ENCODE measurements at places on chromosomes 3 and 15.
A peak's percentile ranks its signal among the peaks of the same experiment; 100 is the strongest.

- no peak for DNase-seq
These were observed 880 bp downstream of the NISCH start for GRCh38 chr3:52456169-52456799.

DNA sequence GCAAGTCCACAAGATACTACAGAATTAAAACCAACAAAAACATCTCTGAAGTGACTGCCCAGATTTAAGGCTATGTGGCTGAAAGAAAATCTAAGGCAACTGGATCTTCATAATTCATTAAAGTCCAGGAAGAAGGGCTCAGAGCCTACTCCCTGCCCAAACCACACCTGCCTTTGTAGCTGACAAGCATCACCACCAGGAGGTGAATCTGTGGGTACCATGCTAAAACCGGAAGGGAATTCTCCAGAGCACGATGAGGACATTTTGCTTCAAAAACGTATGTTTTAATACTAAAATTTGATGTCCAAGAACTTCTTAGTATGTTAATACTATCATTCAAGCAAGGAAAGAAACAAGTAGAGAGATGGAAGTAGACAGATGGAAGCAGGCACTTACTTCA lies 495.9 kb upstream of the NECTIN3 start:
- no peak for DNase-seq

DNA sequence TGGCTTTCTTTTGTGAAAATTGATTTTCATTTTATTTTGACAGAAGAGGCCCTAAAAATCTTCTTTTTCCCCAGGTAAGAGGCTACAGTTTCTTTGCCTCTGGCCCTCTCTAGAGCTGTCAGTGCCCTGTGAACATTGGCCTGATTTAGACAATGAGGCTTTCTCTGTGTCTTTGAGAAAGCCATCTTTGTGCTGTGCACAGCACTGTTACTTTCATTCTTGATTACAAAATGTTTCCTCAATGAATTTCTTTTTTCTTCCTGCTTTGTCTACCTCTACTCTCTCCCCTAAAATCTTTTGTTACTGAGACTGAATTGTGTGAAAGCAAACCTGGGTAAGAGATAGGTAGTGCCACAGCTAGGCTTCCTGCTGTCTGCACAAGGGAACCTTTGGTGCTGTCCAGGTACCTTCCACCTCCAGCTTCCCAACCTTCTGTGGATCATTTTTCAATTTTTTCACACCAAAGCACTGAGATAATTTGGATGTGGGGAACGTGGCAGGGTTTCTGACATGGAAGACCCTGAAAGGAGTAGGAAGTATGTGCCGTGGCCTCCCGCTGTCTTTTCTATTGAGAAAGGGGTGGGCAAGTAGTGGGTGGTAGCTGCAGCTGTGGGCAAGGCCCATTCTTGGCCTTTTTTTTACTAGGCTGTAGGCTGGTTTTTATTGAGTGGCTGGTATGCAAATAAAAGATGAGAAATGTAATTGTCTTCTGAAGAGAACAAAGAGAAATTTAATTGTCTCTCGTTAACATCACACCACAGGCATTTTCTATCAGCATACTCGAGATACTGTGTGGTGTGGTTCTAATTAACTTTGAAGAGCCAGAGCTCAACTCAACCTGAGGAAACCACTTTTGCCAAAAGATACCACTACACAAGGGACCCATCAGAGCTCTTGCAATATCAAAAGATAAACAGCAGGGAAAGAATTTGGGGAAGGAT lies 21.0 kb downstream of the RAB8B start:
- DNase-seq: no peak

DNA sequence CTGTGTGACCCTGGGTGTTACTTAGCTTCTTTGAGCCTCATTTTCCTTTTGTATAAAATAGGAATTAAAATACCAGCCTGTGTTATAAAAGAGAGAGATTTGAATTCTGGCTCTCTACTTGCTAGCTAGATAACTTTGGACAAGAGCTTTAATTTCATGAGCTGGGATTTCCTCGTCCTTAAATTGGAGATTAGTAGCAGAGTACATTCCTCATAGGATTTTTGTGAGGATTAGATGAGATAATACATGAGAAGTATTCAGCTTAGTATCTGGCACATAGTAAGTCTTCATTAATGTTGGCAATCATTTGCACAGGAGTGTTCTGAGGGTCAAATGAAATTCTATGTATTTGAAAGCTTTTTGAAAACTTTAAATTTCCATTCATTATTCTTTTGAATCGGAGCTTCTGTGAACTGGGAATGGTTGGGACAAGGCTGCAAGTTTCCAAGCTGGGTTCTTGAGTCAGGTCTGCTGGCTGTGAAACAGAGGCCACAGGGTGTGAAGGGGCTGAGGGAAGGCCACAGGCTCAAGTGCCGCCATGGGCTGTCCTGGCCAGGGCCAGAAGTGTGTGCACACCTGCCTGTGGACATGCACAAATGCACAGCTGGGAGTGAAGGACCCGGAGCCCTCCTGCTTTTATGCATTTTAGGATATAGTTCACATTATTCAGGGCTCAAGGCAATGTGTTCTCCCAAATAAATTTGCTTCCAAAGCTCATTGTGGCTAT lies 17.2 kb downstream of the ALPK3 start:
- no peak for DNase-seq

DNA sequence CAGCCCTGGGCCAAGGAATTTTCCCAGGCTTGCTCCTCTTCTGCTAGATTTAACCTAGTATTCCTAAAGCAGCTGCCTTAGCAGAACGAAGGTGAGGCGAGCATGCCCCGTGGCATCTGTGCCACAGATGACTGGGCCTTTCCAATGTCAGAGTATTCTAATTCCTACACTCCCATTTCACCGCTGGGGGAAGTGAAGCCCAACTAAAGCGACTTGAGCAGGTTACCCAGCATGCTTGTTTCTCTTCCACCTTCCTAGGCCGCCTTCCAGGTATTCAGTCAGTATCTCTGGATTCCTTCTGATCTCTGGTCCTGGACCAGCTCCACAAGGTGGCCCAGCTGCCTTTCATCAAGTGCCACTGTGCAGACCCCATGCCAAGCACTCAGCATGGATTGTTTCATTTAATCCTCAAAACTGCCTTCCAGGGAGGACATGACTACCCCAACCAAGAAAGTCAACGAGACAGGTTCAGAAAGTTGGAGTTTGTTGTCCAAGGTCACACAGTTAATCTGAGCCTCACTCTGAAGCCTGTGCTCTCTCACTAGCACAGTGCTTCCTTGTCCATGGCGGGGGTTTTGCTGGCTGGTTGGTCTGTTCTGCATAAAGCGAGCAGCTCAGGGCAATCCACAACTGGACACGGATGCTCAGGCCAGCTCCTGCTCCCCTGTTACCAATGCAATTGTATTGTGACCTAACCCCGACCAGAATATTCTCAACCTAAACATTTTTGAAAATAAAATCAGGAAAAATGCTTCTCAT lies 15.1 kb downstream of the MYO5C start:
- DNase-seq: no peak

GRCh38 chr3:43363621-43364266 lies 77.4 kb downstream of the SNRK start:
- DNase-seq: no peak

- DNase-seq: no peak
These were observed 16.6 kb upstream of the SEC13 start for GRCh38 chr3:10337323-10338163.

DNA sequence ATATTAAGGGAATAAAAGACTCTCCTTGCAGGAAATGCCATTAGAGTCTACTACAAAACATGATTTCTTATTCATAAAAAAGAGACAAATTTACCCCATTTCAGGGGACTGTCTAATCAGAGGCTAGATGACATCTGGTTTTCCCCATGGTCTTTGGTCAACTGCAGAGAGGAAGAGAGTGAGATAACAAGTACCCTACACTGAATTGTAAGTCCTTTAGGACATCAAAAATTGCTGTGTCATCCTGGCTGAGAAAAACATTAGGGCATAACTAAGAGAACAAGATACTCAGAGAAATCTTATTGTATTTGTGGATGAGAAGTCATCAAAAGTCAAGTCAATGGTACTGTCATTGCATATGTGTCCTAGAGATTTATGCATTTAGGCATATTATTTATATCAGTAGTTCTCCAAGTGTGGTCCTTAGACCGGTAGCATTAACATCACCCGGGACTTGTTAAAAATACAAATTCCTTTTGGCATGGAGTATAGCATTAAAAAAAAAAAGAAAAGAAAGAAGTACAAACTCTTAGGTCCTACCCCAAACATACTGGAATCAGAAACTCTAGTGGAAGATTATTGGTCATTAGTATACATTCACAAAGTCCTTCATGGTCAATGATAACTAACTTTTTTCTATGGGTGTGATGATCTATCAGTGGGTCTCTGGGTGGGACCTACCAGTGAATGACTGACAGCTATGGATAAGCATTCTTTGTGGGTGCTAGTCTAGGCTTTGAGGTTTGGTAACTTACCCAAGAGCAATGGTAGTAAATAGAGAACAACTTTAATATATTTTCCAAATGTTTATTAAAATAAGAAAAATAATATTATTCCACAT lies 29.0 kb upstream of the TBC1D5 start:
- no peak for DNase-seq

DNA sequence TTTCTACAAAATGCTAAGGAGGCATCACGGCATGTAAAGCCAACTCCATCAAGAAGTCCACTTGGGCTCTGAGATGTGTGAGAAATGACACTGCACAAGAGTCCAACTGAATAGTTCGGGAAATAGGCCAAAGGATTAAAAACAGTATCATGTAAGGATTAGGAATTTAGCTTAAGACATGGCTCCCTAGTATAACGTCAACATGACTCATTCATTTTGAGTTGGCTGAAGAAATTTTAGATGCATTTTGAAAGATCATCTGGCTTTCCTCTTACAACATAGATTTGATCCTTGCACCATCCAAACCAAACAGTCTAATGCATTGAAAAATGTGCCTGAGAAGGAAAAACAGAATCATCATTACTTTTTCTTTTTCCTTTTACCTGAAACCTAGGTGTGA lies 109.3 kb upstream of the MME start:
- DNase-seq: no peak

- no peak for DNase-seq
These were observed 28.2 kb upstream of the MGA start for GRCh38 chr15:41631880-41632470.

DNA sequence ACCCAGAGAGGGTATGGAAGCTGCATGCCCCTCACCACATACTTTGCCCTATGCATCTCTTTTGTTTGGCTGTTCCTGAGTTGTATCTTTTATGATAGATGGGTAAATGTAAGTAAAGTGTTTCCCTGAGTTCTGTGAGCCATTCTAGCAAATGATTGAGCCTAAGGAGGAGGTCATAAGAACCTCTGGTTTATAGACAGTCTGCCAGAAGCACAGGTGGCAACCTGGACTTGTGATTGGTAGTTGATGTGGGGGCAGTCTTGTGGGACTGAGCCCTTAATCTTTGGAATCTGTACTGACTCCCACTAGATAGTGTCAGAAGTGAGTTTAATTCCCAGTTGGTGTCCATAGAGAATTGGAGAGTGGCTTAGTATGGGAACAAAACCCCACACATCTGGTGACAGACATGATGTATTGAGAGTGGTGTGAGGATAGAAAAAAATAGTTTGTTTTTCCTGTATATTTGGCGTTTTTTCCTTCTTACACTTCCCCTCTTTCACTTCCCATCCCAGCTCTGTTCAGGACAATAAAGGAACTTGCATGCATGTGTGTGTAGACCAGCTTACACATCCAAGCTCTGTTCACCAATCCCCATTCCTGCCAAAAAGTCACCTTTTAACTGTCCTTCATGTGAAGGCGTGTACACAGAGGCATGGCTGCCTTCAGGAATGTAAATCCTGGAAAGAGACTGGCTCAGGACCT lies 38.1 kb upstream of the SPPL2A start:
- DNase-seq: no peak

DNA sequence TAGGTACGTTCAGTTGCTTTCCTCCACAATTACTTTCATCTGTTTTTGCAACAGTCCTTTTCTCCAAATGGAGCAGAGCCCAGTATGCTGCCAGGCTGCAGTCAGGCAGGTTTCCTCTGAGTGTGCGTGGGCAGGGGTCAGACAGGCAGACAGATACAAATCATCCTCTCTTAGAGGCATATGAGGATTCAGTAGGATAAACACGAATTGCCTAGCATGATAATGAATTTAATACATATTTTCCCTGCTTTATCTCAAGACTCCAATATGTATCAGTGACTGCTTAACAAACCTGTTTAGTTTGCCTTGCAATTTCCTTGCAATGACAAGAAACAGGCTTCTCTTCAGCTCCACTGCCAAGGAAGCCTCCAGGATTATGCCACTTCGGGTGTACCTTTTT lies 140.7 kb upstream of the NR2E3 start:
- no peak for DNase-seq

DNA sequence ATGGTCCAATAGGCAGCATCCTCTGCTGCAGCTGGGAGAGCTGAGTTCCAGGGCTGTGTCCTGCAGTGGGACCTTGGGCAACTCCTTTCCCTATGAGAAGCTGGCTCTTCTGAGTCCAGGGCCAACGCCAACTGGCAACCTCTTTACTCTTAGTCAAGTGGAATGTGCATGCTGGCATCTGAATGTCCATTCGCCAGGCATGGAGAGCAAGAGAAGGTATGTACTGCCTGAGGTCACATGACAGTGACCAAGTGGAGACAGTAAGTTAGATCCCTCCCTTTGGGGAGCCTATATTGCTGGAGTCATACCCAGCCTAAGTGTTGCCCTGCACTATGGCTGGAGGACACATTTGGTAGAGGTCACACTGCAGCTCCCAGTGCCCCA lies 12.1 kb downstream of the HEMK1 start:
- DNase-seq: no peak

- no peak for DNase-seq
These were observed 146.9 kb downstream of the CLSTN2 start for GRCh38 chr3:140081887-140082286.

- DNase-seq: no peak
These were observed 23.1 kb upstream of the MBNL1 start for GRCh38 chr3:152245498-152246170.

- no peak for DNase-seq
These were observed 20.3 kb downstream of the FAM98B start for GRCh38 chr15:38474155-38474757.

GRCh38 chr15:99502182-99502581 lies 63.6 kb upstream of the MEF2A start:
- DNase-seq: no peak

DNA sequence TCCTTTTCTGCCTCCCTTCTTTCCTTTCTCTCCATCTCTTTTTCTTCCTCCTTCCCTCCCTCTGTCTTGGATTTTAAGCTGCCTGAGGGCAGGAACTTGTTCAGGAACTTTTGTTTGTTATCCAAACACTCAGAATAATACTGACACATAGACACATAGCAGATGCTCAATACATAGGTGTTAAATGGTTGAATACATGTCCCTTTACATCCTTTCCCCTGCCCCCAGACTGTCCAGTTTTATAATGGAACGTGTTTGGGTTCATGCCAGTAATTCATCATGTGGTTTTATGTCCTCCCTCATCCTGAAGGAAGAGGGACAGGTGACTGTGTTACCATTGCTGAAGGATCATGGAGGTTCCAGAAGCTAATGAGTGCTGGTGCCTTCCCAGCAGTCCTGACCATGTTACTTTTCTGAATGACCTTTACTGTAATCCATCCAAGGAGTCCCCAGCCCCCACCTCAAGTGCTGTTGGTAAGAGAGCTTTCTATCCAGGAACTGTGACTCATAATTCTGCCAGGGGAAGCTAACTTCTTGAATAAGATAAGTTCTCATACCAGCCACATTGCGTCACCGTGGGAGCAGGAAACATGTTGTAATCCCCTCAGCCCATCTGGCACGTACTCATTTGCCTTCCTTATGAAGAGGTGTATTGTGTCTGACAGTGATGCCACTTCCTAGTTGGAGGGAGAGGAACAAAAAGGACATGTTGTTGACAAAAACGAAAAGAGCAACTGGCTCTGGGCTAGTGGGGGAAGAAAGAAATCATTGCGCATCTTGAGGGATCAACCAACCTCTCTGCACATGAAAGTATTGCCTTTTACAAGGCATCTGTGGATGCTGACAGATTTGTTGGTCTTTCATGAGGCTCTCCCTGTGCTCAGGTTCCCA lies 52.4 kb downstream of the IL1RAP start:
- peak; percentile 58 for DNase-seq

- DNase-seq: no peak
These were observed 5.8 kb downstream of the PRKCD start for GRCh38 chr3:53166781-53167291.
